ENCODE measurements at places on chromosomes 5 and 9.

GRCh38 chr5:135458921-135459331 lies 6.8 kb upstream of the TIFAB start:
- DNase-seq, result no peak
- H3K36me3 ChIP-seq, result no peaks in the 10 kb centered on the region
- no peaks in the 10 kb centered on the region for H3K4me1 ChIP-seq
- no peak overlapping the region for H3K27ac ChIP-seq

- peaks cover 64% of the 10 kb centered on the region for H3K4me1 ChIP-seq
- H3K36me3 ChIP-seq, result no peaks in the 10 kb centered on the region
- peak overlapping the region; percentile 99 for H3K27ac ChIP-seq
- no peak for DNase-seq
- no peaks in the 10 kb centered on the region for H3K27me3 ChIP-seq
- no peak overlapping the region for H3K4me3 ChIP-seq
Observed at GRCh38 chr5:134877159-134877558, 3.0 kb downstream of the TXNDC15 start.

DNA sequence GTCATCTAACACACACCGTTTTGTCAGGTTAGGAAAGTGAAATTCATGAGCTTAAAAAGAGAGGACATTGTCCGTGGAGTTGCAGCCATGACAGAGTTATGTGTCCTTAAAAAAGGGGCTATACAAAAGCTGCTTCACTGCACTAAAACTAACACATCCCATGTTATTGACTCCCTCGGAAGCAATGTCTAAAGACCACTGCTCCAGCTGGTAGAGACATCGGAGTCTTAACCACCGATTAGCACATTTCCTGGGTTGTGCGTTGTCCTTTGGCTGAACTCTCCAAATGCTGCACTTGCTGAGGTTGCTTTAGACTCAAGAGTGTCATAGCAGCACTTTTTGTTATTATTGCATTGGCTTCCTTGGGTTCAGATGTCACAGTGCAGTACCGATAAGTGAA lies 128.3 kb upstream of the C9orf72 start:
- DNase-seq, result peak; percentile 16
- no peaks in the 10 kb centered on the region for H3K27me3 ChIP-seq
- no peaks in the 10 kb centered on the region for H3K36me3 ChIP-seq
- no peak overlapping the region for H3K27ac ChIP-seq

DNA sequence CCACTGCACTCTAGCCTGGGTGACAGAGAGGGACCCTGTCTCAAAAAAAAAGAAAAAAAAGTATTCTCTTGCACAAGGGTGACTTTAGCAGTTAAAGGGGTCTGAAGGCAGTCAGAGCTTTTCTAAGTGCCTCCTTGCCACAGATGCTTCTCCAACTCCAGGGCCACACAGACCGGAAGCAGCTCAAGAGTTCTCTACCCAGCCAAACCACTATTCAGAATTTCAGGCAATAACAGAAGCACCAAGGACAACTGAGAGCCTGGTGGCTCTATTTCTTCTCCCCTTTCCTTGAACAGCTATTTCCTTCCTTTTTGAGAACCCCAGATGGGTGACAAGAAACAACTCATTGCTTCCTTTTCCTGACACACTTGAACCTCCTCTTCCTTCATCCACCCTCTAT lies 2.2 kb downstream of the FAM219A start:
- no peaks in the 10 kb centered on the region for H3K27me3 ChIP-seq
- peak overlapping the region; percentile 91 for H3K27ac ChIP-seq
- no peaks in the 10 kb centered on the region for H3K36me3 ChIP-seq
- no peak for DNase-seq
- H3K4me3 ChIP-seq, result peak overlapping the region; percentile 98
- H3K4me1 ChIP-seq, result peaks cover 73% of the 10 kb centered on the region
